DMS79 (cell line): ENCODE measurements at places on chromosomes 11 and 22.

- no peak for DNase-seq
These were observed 1.8 kb downstream of the CELF1 start for GRCh38 chr11:47551086-47551485.

DNA sequence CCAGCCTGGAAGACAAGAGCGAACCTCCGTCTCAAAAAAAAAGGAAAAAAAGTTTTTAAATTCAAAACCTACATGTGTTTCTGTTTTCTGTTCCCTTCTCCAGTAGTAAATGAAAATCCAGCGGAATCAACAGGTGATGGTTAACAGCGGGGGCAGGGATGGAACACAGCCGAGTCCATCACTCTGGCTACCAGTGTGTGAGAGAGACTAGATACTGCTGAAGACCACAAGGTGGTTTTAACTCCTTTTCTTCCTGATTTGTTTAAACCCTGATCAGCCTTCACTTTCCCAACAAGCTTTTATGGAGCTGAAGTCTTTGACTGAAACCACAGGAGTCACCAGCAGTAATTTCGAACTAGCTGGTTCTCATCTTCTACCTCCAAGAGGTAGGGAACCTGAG is 3.6 kb upstream of the ARHGAP32 start:
- no peak for DNase-seq

DNA sequence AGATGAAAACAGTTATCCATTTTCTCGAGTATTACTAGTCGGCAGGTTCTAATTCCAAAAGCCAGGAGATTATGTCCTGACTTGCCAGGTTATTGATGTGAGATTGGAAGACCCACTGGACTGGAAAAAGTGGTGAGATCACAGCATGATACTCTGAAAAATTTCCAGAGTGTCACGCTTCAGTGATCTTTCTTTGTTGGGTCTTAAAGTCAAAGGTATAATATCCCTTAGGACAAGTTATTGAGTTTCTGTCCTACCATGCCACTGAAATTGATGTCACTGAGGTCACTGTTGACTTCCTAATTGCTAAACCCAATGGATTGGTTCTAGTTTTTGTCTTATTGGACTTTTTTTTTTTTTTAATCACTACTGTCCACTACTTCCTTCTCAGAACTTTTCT is 104.5 kb upstream of the GRAMD1B start:
- DNase-seq, result no peak

DNA sequence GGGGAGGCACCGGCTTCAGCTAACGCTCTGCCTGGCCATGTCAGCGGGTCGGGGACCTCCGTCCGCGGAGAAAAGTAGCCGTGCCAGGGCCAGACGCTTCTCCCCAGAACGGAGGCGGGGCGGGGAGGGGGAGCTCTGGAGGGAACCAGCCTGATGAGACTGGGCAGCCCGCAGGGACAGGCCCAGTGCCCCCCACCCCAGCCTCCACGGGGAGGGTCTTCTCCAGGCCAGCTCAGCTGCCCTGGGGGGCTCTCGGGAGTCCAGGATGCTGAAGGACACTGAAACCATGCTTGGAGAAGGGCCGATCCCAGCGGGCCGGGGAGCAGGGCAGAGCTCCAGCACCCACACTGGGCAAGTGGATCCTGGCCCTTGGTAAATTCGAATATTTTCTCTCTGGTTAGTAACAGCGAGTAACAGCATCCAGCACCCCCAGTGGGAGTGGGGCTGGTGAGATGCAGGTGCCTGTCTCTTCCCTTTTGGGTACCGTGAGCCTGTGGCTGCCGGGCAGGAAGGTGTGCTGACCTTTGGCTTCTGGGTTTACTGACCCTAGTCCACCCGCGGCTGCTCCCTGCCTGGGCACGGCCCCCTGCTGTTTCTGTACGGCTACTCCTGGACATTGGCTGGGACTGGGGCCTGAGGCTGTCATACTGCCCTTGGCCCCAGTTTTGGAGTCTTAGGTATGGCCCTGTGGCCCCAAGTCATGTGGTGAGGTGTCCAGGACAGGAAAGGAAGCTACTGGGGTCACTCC is 35.8 kb downstream of the GRAMD4 start:
- DNase-seq, result no peak

- peak; percentile 24 for DNase-seq
These were observed 621 bp downstream of the KCNC1 start for GRCh38 chr11:17734986-17735817.
